ENCODE measurements at places on chromosomes 3 and 15. TPM values are rescaled to one million over a fixed set of nuclear protein-coding genes. Genes with fewer than 3 reads are reported as not detected.

The EIF1B gene
- total RNA-seq, result 24.4 TPM

DNA sequence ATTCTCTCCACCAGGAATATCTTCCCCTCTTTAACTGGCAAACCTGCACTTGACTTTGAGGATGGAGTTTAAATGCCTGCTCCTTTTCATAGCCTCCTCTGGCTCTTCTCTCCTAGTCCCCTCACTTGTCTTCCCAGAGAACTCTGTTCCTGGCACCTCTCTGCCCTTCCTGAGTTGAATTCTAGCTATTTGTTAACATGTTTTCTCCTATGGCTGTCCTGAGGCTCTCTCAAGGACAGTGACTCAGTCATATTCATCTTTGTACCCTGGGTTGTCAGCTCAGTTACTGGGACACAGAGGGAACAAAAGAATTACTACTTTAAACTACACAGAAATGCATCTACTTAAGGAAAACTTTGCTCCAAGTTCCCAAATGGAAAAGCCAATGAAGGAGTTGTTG, 365.1 kb upstream of the ICE2 start:
- no peak for DNase-seq

DNA sequence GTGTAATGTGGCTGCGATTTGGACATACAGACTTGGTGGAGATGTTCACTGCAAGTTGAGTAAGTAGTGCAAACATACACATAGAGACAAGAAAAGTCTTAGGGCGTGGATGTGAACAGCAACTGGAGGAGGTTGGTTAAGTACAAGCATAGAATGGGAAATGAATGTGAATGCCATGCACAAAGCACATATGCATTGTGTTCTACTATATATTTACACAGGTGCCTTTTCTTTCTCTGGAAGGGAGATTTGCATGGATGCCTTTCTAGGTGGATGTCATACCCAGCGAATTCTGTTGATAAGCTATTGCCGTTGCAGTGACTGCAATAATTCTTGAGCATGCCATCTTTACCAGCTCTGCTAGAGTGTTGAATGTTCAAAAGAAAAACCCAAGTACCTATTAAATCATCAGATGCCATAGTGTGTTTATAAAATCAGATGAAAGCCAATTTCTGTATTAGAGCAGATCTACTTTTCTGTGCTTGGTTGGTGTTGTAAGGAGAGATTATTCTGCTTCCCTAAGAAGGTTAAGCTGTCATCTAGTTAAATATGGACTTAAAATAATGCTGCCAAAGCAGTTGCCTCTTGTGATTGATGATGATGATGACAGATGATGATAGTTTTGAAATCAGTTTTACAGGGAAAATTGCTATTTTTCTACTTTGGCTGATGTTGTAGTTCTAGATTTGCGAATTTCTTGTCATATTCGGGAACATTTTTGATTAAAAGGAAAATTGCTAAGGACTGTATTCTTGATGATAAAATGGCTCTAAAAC, 148.4 kb downstream of the CNTN4 start:
- DNase-seq, result no peak

GRCh38 chr3:8550611-8551010, 49.0 kb downstream of the LMCD1 start:
- DNase-seq, result no peak

DNA sequence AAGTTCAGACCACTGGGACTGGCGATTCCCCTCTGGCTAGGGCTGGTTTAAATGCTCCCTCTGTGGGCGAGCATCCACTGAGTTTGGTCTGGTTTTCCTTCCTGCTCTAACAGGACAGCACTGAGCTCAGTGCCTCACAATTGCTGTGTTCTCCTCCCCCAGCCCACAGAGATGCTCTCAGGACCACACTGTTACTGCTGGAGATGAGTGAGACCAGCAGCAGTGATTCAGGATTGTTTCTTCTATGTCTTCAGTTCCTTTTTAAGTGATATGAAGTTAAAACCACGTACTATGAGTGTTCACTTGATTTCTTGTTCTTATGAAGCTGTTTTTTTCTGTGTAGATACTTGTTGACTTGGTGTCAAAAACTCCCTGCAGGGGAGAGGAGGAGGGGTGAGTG, 180.4 kb upstream of the COL8A1 start:
- DNase-seq, result no peak

Measured in GM23338 (cell line).